Activated CD4-positive, alpha-beta memory T cell treated with anti-CD3 and anti-CD28 coated beads, Interleukin-2, amount 10 ng/mL, durations not matched to agents 7 days and 5 days (primary cell): ENCODE measurements at places on chromosomes 3 and 15. TPM values are rescaled to one million over a fixed set of nuclear protein-coding genes. Genes with fewer than 3 reads are reported as not detected.
A peak's percentile ranks its signal among the peaks of the same experiment; 100 is the strongest.

VILL gene
- total RNA-seq: 18.4 TPM

DNA sequence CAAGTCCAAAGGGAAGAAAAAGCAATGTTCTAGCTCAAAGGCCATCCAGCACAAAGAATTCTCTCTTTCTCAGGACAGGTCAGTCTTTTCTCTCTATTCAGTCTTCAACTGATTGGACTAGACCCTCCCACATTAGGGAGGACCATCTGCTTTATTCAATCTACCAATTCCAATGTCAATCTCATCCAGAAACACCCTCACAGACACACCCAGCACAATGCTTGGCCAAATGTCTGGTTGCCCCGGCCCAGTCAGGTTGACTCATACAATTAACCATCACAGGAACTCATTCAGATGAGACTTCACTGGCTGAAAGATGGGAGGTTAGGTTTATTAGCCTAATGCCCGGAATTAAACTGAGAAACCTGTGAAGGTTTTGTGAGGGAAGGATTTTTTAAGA is 32.4 kb downstream of the ACAN start:
- no peak overlapping the region for H3K27ac ChIP-seq
- DNase-seq: no peak
- H3K4me3 ChIP-seq: no peak overlapping the region
- peaks cover 3% of the 10 kb centered on the region for H3K4me1 ChIP-seq
- H3K27me3 ChIP-seq: no peaks in the 10 kb centered on the region

CCR9 gene
- total RNA-seq: 0.28 TPM

NANOGP8 gene
- total RNA-seq: not detected

- no peaks in the 10 kb centered on the region for H3K27me3 ChIP-seq
- H3K36me3 ChIP-seq: no peaks in the 10 kb centered on the region
- H3K27ac ChIP-seq: no peak overlapping the region
- no peak for DNase-seq
- H3K4me1 ChIP-seq: peaks cover 23% of the 10 kb centered on the region
- H3K4me3 ChIP-seq: no peak overlapping the region
These were observed 4.2 kb downstream of the LMAN1L start for GRCh38 chr15:74816624-74817369.

GRCh38 chr3:71000483-71000882 is 583.0 kb downstream of the FOXP1 start:
- no peak for DNase-seq
- H3K27ac ChIP-seq: no peak overlapping the region
- peaks cover 39% of the 10 kb centered on the region for H3K36me3 ChIP-seq
- H3K27me3 ChIP-seq: no peaks in the 10 kb centered on the region
- peaks cover 20% of the 10 kb centered on the region for H3K4me1 ChIP-seq

DNA sequence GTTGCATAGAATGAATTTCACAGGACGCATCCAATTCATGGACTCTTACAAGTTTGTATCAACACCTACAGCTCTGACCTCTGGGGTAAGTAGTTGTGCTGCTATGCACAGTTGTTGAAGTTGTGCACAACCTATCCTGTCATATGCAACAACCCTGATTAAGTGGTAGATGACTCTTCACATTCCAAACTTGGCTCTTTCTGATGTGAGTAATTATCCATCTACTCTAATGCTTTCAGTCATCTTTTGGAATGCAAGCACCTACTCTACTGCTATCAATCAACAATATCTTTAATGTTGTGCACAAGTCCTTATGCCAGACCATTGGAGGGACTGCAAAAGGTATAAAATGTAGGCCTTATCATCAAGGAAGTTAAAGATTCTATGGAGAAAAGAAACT is 921.4 kb downstream of the MCTP2 start:
- no peaks in the 10 kb centered on the region for H3K27me3 ChIP-seq
- H3K4me1 ChIP-seq: no peaks in the 10 kb centered on the region
- H3K27ac ChIP-seq: no peak overlapping the region
- H3K36me3 ChIP-seq: no peaks in the 10 kb centered on the region

- H3K27ac ChIP-seq: peak overlapping the region; percentile 36
- peaks cover 9% of the 10 kb centered on the region for H3K4me1 ChIP-seq
- peaks cover 77% of the 10 kb centered on the region for H3K36me3 ChIP-seq
- H3K4me3 ChIP-seq: no peak overlapping the region
- no peak for DNase-seq
- H3K27me3 ChIP-seq: no peaks in the 10 kb centered on the region
These were observed 141.3 kb downstream of the ADAM10 start for GRCh38 chr15:58608129-58608590.

DNA sequence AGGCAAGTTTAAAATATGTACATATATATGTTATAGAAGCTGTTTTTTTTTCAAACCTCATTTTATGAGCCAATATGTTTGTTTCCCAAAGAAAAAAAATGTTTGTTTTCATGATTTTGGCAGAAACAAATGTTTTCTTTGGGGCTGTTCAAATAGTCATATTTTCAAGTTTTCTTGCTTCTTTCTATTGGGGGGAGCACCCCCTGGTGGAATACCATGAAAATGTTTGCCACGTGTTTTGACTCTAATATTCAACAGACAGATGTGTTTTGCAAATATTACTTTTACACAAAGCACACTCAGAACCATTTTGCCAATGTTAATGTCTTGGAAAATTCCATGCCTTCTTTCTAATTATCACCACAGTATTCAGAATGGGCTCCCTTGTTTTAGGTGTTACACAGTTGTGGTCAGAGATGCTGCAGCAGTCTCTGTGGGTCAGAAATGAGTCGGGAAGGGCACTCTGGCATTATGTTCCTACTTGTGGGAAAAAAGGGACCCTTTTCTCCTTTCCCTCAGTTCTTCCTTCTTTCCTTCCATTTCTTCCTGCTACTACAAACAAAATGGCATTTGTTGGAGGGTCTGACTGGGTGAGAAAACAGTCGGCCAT is 817.0 kb downstream of the TUSC7 start:
- H3K27ac ChIP-seq: no peak overlapping the region
- no peaks in the 10 kb centered on the region for H3K36me3 ChIP-seq
- no peak overlapping the region for H3K4me3 ChIP-seq

DNA sequence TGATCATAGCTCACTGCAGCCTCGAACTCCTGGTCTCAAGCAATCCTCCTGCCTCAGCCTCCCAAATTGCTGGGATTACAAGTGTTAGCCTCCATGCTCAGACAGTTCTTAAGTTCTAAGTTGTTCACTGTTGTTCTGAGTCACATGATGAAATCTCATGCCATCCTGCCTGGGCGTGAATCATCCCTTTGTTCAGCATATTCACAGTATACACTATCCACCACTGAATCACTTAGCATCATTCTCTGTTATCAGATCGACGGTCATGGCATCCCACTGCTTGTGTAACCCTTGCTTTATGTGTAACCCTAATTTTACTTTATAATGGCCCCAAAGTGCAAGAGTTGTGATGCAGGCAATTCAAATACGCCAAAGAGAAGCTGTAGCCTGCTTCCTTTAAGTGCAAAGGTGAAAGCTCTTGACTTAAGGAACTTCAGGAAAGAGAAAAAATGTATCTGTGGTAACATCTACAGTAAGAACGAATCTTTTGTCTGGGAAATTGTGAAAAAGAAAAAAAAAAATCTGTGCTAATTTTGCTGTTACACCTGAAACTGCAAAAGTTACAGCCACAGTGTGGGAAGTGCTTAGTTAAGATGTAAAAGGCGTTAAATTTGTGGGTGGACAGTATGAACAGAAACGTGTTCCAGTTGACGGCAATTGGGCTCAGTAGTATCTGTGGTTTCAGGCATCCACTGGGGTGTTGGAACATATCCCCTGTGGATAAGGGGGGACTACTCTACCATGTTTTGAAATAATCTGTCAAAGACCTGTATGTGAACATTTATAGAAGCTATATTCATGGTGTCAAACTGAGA is 80.6 kb downstream of the PCOLCE2 start:
- peaks cover 7% of the 10 kb centered on the region for H3K27me3 ChIP-seq
- H3K4me3 ChIP-seq: no peak overlapping the region
- peaks cover 8% of the 10 kb centered on the region for H3K4me1 ChIP-seq

GRCh38 chr3:25288413-25288812 is 139.7 kb upstream of the RARB start:
- no peaks in the 10 kb centered on the region for H3K27me3 ChIP-seq
- no peaks in the 10 kb centered on the region for H3K36me3 ChIP-seq
- DNase-seq: no peak
- no peaks in the 10 kb centered on the region for H3K4me1 ChIP-seq
- no peak overlapping the region for H3K4me3 ChIP-seq
- H3K27ac ChIP-seq: no peak overlapping the region

DNASE1L3 gene
- not detected for total RNA-seq
